ENCODE measurements at places on chromosomes 11 and 22.
A peak's percentile ranks its signal among the peaks of the same experiment; 100 is the strongest.

DNA sequence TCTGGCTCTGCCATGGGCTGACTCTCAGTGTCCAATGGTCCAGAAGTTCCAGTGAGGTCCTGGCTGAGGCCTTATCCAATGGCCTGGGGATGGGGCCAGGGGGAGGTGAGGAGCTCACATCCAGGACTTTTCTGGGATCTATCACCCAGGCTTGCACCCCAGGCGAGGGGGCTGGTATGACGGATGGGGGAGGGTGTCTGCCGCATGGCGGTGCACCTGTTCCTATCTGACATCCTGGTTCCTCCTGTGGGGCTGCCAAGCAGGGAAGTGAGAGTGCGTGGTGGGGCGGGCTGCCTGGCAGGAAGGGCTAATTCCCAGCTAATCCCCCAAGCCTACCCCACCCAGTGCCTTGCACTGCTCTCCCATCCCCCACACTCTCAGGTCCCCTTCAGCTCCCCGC, 102.1 kb downstream of the NECTIN1 start:
- DNase-seq = no peak

DNA sequence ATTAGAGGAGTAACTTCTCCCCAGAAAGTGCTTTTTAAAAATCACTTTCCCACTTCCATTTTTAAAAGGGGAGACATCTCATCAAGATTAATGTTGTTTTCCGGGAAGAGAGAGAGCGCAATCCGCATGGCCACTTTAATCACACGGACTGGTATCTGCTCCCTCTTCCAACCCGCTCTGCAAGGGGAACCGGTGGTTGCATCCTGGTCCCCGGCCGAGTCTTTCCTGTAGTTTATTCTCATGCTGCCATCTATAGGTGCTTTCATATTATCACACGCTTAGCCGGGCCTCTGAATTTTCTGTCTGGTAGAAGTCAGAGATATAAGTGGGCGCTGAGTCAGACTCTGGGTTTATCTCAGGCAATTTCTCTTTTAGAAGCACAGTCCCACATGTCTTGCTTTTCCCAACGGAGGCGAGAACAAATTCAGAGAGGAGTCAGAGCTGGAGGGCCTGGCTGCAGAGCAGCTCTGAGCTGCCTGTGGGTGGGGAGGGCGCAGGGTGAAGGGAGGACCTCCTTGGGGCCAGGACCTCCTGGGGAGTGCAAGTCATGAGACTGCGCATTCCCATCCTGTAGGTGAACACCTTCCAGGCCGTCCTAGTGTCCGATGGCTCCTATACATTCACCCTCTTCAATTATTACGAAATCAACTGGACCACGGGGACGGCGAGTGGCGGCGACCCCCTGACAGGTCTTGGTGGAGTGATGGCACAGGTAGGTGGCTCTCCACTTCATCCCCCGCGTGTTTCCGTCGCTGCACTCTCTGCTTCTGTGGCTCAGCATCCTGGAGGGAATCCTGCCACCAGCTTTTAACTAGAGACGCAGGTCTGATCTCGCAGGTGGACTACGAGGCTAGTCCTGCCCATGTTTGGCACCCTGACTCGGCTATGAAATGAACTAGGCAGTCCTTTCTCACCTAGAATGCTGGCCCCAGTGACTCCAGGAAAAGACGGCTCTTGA, 11.7 kb downstream of the TECTA start:
- DNase-seq = no peak

GRCh38 chr11:46336563-46337180, 10.6 kb upstream of the DGKZ start:
- no peak for DNase-seq

GRCh38 chr11:63945477-63946163, 6.8 kb downstream of the NAA40 start:
- DNase-seq = peak; percentile 66

GRCh38 chr22:45731041-45731797, 59.6 kb downstream of the ATXN10 start:
- DNase-seq = no peak

GRCh38 chr22:19735665-19736510, 12.5 kb downstream of the GP1BB start:
- no peak for DNase-seq

DNA sequence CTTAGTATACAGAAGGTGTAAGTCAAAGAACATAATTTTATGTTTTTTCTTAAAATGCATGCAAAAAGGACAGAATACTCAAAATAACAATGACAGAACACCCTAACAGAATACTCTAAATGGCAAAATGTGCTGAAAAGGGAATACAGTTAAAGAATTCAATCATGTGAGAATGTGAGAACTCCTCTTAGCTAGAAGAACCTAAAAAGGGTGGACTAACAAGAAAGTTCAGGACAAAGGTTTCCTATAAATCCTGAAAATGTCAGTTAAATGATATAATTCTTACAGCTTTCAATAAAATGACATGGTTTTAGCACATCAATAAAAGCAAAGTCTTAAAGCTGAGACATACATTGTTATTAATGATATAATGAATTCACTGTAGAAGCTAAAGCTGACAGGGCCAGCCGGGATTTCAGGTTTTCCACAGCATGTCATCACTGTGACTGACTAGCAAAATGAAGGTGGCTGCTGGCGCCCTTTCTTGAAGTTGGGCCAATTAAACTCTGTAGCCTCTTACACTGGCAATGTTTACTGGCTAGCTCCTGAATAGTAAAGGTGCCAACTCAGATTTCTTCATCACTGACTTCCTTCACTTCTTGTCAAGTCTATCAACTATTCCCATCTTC, 244.4 kb downstream of the TTC28 start:
- DNase-seq = no peak

GRCh38 chr11:120573756-120574354, 62.3 kb downstream of the GRIK4 start:
- DNase-seq = no peak

DNA sequence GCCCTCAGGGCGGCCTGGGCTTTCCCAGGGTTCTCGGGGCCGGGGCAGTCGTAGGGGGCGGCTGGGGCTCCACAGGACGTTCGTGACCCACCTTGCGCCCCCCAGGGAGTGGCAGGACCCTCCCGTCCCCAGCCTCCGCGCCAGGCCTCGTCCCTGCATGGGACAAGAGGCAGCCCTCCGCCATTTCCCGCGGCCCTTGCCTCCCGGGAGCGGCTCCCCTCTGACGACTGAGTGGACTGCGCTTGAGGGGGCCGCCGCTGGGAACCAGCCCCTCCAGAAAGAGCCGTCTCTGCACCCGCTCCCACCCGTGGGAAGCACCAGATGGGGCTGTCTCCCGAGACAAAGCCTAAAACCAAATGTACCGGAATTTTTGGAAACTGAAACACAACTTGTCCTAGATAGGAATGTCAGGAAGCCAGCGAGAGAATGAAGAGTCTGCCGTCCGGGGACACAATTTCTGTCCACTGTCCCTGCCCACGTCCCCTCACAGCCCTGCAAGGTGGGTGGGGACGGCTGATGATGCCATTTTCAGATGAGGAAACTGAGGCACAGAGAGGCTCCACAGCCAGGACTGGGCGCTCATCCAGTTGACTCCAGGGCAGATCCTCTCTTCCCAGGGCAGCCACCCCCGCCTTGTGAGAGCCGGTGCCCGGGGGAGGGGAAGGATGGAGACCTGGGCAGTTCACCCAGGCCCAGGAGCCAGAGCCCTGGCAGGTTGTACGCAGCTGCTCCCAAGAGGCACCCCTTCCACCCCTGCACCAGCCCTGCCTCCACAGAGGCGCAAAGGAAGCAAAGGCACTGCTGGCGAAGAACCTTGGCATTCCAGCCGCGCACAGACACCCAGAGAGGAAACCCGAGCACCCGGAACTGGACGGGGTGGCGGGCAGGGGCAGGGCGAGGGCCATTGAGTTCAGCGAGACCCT, 18.1 kb upstream of the PICK1 start:
- no peak for DNase-seq

- no peak for DNase-seq
These were observed 1.1 kb upstream of the OR52N2 start for GRCh38 chr11:5807580-5807979.

GRCh38 chr22:48098921-48099245, 1336.4 kb downstream of the TBC1D22A start:
- no peak for DNase-seq

GRCh38 chr11:15704556-15704955, 589.8 kb downstream of the INSC start:
- no peak for DNase-seq

GRCh38 chr22:30870451-30871345, 97.9 kb downstream of the MORC2 start:
- no peak for DNase-seq

DNA sequence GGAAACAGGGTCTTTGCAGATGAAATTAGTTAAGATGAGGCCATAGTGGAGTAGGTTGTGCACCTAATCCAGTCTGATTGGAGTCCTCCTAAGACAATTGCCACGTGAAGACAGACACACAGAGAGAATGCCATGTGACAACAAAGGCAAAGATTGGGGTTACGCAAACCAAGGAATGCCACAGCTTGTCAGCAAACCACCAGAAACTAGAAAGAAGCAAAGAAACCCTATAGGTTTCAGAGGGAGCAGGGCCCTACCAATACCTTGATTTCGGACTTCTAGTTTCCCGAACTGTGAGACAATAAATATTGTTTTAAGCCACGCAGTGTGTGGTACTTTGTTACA, 8.2 kb upstream of the LAYN start:
- DNase-seq = no peak

DNA sequence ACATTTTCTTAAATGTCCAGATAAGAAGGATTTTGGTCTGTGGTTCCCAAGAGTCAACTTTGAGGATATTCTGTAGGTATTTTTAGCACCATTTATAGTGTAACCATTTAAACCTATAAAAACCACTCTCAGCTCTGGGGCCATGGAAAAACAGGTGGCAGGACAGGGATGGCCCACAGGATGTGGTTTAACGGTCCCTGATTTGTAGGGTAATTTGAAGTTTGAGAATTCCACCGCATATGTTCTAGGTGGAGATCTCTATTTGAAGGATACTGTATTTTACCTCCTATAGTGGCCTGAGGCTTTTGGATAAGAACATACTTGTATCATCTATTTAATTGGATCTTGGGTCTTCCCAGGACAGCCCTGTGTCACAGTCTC, 62.4 kb upstream of the IGLL5 start:
- DNase-seq = no peak

DNA sequence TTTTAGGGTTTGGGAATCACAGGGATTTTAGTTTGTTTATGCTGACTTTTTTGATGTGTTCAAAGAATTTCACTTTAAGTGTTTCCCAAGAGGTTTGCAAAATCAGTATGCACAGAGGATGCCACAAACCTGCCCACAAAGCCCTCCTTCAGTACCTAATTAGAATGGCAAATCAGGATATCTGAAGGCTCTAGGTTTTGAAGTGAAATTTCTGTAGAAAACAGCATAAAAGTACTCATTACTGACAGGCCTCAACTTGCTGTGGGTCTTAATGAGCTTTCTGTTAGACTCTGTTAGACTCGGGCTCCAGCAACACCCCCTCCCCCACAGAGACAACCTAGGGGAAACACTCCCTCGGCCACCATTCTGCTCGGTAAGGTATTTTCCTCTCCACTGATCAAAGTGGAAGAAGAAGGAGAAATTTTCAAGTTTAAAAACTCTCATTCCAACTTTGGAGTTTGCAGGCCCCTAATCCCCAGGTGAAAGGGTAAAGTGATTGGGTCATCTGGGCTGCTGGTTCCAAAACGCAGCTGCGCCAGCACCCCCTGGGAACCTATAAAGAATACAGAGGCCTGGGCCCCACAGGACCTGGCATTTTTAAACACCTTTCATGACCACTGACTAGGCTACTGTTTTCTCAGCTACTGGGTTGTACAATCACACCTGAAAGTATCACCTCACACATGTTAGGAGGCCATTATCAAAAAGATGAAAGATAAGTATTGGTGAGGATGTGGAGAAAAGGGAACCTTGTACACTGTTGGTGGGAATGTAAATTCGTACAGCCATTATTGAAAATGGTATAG, 67.5 kb downstream of the PLEKHA7 start:
- no peak for DNase-seq

DNA sequence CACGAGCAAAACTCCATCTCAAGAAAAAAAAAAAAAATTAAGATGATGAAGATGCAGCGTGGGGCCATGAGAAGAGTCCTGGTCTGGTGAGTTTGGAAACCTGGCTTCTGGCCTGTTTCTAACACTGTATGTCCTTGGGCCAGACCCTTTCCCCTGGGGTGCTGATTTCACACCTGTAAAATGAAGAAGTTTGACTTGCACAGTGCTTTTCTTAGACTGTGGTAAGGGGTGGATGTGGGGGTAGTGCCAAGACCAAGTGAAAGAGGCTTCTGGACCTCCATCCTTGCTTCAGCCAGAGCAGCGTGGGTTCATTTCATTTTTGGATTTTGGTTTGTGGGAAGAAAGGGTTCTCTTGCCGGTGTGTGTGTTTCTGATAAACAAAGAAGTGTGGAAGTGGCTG, 42.1 kb downstream of the PTPRJ start:
- DNase-seq = no peak

- no peak for DNase-seq
These were observed 29.7 kb downstream of the APLP2 start for GRCh38 chr11:130099356-130099755.

DNA sequence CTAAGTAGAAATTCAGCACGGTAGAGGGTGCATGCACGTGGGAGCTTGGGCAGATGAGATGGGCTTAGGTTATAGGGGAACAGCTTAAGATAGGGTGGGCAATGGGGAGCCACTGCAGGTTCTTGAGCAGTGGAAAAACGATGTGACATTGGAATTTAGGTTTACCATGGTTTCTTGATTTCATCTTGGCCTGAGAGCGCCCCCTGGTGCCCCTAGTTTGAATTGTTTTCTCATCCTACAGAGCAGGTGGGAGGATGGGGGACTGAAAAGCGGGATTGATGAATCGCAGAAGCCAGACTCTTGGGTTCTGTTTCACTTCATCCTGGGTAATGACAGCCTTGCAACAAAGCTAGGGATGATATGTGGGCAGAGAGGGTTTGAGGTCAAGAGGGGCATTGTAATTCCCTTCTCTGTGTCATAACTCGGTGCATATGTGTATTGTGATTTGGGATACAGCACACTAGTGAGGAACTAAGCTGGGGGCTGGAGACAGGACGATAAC, 6.7 kb upstream of the MCAM start:
- DNase-seq = peak; percentile 41

- no peak for DNase-seq
These were observed 2.7 kb upstream of the GRAMD1B start for GRCh38 chr11:123427405-123427804.

DNA sequence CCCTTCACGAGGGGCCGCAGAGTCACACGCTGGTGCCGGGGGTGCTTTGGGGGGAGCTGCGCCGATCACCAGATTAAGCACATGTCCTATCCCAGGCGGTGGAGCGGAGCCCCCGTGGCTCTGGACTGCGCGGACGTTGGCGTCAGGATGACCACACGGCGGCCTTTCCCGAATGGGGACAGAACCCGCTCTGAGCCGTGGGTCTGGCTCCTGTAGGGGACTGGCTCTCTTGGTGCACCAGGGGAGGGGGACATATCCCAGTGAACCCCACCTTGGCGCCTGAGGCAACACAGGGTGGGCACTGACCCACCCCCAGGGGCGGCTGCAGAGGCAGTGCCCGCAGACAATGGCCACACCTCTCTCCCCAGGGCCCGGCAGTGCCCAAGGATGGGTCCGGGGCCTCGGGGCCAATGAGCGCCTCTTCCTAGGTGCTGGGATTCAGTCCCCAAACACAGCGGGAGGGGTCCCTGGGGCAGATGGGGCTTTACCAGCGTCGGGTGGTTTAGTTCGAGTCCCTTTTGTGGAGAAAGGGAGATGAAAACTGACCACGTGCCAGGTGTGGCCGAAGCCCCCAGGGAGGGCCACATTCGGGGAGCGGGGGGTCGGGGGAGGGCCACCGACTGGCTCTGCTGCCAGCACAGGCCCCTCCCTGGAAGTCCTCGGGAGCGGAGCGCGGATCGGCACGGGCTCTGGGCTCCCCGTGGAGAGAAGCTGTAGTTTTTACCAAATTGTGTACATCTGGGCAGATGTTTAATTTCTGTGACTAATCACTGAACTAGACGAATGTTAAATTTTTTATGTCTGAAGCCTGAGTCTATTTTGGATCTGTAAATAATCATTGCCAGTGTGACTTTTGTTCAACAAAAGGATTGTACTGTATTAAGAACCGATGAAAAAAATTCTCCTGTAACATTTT, 58.9 kb downstream of the GRAMD4 start:
- DNase-seq = no peak
